Aortic smooth muscle cell (primary cell): ENCODE measurements at places on chromosomes 11 and 22. TPM values are rescaled to one million over a fixed set of nuclear protein-coding genes. Genes with fewer than 3 reads are reported as not detected.

HEPHL1 gene
- not detected in 2 replicates for total RNA-seq

DYNC2H1 gene
- 46.6 and 56.0 TPM in 2 replicates for total RNA-seq

VSIG2 gene
- 0.06 and 0.13 TPM in 2 replicates for total RNA-seq

OR52B4 gene
- not detected in 2 replicates for total RNA-seq

C11orf65 gene
- total RNA-seq: 0.62 and 1.2 TPM in 2 replicates
